MM.1S (cell line): ENCODE measurements at places on chromosomes 4 and X.

DNA sequence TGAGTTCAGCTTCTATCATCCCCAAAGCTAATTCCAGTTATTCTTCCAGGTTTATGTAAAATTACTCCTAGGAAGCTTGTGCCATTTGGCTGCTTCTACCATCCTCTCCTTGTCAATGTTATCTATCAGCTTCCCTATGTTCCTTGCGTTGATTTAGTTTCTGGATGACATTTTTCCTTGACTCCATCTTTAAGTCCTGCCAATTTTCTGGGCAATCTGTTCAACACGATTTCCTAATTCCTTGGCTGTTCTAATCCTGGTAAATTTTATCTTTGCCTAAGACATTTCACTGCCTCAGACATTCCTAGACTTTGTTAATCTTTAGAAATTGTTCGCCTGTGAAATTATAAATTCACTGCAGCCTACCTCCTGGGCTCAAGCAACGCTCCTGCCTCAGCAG is 125.1 kb downstream of the PDS5A start:
- H3K4me1 ChIP-seq = no peaks in the 10 kb centered on the region
- no peaks in the 10 kb centered on the region for H3K27me3 ChIP-seq
- H3K36me3 ChIP-seq = peaks cover 7% of the 10 kb centered on the region; the same call in 1 of the 2 replicates
- DNase-seq = no peak
- H3K4me3 ChIP-seq = no peak overlapping the region
- H3K27ac ChIP-seq = no peak overlapping the region

GRCh38 chrX:133448512-133449076 is 33.3 kb upstream of the GPC4 start:
- no peak for DNase-seq
- no peaks in the 10 kb centered on the region for H3K4me1 ChIP-seq
- no peak overlapping the region for H3K4me3 ChIP-seq
- no peaks in the 10 kb centered on the region for H3K36me3 ChIP-seq

- H3K27me3 ChIP-seq = no peaks in the 10 kb centered on the region
- H3K27ac ChIP-seq = no peak overlapping the region
- H3K36me3 ChIP-seq = no peaks in the 10 kb centered on the region
- H3K4me3 ChIP-seq = no peak overlapping the region
These were observed 37.1 kb upstream of the XPNPEP2 start for GRCh38 chrX:129701624-129702069.

DNA sequence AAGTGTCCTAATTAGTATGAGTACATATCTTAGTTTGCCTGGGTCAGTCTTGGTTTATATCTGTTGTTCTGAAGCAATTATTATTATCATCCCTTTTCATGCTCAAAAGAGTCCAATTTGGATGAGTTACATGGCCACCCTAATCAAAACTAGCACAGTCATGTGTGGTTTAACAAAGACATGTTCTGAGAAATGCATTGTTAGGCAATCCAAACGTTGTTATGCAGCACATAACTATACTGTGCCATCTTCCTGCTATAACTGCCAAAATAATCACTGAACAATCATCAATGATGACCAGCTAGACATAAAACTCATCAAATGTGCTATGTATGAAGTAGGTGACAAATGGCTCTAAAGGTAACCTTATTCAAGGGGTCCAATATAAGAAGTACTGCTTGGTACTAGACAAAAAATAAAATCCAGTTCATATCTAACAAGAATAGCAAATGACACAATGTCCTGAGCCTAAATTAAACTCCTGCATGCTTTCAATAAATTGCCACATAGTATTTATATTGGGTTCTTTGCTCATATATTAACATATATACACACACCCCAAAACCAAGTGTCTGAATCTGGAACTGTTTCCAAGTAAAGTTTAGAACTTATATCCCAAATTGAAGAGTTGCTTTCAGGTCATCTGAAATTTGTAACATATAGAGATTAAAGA is 41.9 kb downstream of the CNOT6L start:
- H3K4me3 ChIP-seq = no peak overlapping the region
- peaks cover 8% of the 10 kb centered on the region for H3K36me3 ChIP-seq
- H3K27me3 ChIP-seq = no peaks in the 10 kb centered on the region
- H3K4me1 ChIP-seq = no peaks in the 10 kb centered on the region

GRCh38 chr4:82708982-82709381 is 89.6 kb downstream of the SCD5 start:
- no peaks in the 10 kb centered on the region for H3K27me3 ChIP-seq
- H3K36me3 ChIP-seq = no peaks in the 10 kb centered on the region
- no peak overlapping the region for H3K27ac ChIP-seq
- H3K4me1 ChIP-seq = no peaks in the 10 kb centered on the region
- no peak overlapping the region for H3K4me3 ChIP-seq
- no peak for DNase-seq

- no peak overlapping the region for H3K27ac ChIP-seq
- peaks cover 13% of the 10 kb centered on the region for H3K4me1 ChIP-seq
- no peaks in the 10 kb centered on the region for H3K27me3 ChIP-seq
- no peaks in the 10 kb centered on the region for H3K36me3 ChIP-seq
- no peak for DNase-seq
These were observed 118.5 kb upstream of the SHISA3 start for GRCh38 chr4:42278709-42279324.

DNA sequence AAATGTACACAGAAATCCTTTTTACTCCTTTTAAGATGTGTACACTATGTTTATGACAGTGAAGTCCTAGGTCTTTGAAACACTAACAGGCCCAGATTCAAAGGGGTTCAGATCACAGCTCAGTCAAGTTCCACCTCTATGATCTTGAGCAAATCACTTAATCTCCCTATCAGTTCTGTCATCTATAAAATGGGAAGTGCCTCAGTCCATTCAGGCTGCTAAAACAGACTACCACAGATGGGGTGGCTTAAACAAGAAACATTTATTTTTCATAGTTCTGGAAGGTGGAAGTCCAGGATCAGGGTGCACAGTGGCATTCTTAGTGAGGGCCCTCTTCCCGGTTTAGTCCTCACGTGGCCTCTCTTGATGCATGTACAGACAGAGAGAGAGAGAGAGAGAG is 117.1 kb downstream of the CORIN start:
- H3K4me1 ChIP-seq = no peaks in the 10 kb centered on the region
- no peaks in the 10 kb centered on the region for H3K36me3 ChIP-seq
- no peak for DNase-seq
- no peak overlapping the region for H3K4me3 ChIP-seq

GRCh38 chrX:40729598-40730584 is 5.5 kb downstream of the MED14 start:
- no peaks in the 10 kb centered on the region for H3K27me3 ChIP-seq
- no peak for DNase-seq
- H3K4me1 ChIP-seq = peaks cover 5% of the 10 kb centered on the region; the same call in 1 of the 2 replicates
- no peak overlapping the region for H3K27ac ChIP-seq
- H3K4me3 ChIP-seq = no peak overlapping the region

GRCh38 chr4:52889778-52890520 is 27.8 kb downstream of the RASL11B start:
- no peak overlapping the region for H3K27ac ChIP-seq
- no peaks in the 10 kb centered on the region for H3K27me3 ChIP-seq
- H3K4me3 ChIP-seq = no peak overlapping the region
- DNase-seq = no peak

DNA sequence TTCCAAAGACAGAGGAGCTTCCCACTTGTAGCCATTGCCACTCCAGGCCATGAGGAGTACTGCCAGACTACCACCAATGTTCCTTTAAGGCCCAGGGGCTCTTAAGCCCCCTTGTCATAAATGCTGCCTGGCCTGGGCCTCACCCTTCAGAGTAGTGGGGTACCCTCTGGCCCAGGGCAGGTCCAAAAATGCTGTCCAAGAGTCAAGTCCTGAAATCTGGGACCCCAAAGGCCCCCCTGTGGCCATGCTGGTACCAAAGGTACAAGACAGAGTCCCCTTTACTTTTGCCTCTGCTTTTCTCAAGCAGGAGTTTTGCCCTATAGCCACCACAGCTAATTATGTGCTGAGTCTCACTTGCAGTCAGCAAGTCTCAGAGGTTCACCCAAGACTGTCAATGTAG is 16.4 kb downstream of the RAB33B start:
- no peak overlapping the region for H3K4me3 ChIP-seq
- no peak for DNase-seq
- H3K4me1 ChIP-seq = no peaks in the 10 kb centered on the region
- H3K27me3 ChIP-seq = no peaks in the 10 kb centered on the region
- no peaks in the 10 kb centered on the region for H3K36me3 ChIP-seq
- no peak overlapping the region for H3K27ac ChIP-seq

- H3K4me3 ChIP-seq = no peak overlapping the region
- no peak for DNase-seq
- no peak overlapping the region for H3K27ac ChIP-seq
- H3K4me1 ChIP-seq = no peaks in the 10 kb centered on the region
- H3K27me3 ChIP-seq = peaks cover 93% of the 10 kb centered on the region
These were observed 76.6 kb downstream of the HTRA3 start for GRCh38 chr4:8345946-8346814.

- no peaks in the 10 kb centered on the region for H3K27me3 ChIP-seq
- DNase-seq = peak; percentile 31
- H3K4me3 ChIP-seq = no peak overlapping the region
- H3K4me1 ChIP-seq = no peaks in the 10 kb centered on the region
- no peaks in the 10 kb centered on the region for H3K36me3 ChIP-seq
These were observed 58.6 kb upstream of the P2RY10 start for GRCh38 chrX:78886550-78886949.

GRCh38 chr4:156545003-156545785 is 426.4 kb downstream of the PDGFC start:
- no peak overlapping the region for H3K27ac ChIP-seq
- H3K4me1 ChIP-seq = no peaks in the 10 kb centered on the region
- H3K27me3 ChIP-seq = no peaks in the 10 kb centered on the region
- no peak overlapping the region for H3K4me3 ChIP-seq

DNA sequence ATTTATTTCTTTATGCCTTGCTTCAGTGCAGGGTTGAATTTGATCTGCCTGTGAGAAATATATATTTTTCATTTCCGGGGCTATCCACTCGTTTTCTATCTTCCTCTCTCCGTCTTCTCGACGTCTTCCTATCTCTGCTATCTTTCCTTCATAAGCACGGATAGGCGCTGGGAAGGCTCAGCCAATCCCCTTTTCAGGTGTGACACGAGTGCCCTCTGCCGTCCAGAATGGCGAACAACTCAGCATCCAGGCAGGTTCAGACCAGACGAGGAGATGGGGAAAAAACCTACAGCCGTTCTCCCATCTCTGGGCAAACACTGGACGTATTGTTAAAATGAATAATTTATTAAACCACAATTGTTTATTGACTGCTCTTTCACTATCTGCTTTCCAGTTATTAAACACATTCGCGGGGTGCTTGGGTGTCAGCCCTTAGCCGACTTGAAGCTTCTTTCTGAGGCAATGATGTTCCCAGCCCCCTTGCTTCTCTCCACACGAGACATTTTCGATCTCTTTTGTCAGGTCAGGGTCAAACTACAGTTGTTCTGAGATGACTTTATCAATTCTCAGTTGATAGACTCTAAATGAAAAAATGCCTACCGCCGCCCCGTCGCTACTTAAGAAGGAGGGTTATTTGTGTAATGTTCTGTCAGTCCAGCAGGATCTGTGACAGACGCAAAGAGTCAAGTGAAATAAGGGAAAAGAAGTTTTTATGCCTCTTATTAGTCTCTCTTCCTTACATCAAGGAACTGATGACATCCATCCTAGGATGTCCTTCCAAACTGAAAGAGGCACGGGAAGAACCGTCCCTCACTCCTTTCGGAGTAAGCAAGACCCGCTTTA is 96.3 kb upstream of the NOCT start:
- peak; percentile 46 for DNase-seq
- H3K27me3 ChIP-seq = no peaks in the 10 kb centered on the region
- H3K36me3 ChIP-seq = no peaks in the 10 kb centered on the region
- H3K4me3 ChIP-seq = no peak overlapping the region

DNA sequence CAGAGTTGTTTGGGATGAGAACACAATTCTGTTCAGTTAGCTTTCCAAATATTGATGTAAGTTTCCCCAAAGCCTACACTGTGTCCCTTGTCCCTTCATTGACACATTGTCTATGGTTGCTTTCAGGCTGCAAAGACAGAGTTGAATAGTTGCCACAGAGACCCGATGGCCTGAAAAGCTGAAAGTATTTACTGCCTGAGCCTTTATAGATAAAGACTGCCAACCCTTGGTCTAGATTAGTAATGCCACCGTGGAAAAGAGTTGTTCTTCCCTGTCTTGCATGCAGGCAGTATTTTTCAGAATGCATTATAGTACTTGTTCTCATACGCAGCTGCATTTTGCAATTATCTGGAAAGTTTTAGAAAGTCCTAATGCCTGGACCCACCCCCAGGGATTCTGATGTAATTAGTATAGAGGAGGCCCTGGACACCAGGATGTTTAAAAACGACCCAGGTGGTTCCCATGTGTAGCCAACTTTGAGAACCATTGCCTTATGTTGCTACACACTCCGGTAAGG is 180.8 kb downstream of the FRMPD4 start:
- H3K36me3 ChIP-seq = no peaks in the 10 kb centered on the region
- H3K4me3 ChIP-seq = no peak overlapping the region
- no peaks in the 10 kb centered on the region for H3K4me1 ChIP-seq
- H3K27me3 ChIP-seq = no peaks in the 10 kb centered on the region

GRCh38 chr4:144739511-144740033 is 93.6 kb downstream of the HHIP start:
- H3K27me3 ChIP-seq = no peaks in the 10 kb centered on the region
- H3K4me1 ChIP-seq = no peaks in the 10 kb centered on the region
- H3K27ac ChIP-seq = no peak overlapping the region

DNA sequence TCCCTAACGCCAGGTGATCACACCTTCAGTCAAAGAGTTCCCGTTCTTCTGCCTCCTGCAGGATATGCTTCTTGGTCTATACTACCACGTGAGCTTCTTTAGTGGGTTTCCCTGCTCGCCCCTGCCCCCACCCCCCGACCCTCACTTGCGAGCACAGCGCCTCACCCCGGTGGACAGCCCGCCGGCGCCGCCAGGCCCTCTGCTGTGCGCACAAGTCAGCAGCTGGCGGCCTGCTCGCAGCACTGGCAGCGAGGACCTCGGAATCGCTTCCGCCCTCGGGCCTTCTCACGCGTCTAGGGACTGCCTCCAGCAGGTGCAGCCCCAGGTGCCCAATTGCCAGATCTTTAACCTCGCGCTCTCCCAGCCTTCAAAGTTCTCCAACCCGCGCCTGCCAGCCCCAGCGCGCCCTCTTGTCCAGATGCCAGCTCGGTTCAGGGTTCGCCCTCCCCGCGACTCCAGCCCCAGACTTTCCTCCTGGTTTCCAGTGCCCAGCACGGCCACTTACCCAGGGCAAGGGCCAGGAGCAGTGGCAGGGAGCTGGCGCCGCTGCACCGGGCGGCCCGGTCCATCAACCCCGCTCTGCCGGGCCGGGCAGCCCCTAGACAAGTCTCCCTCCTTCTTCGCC is 454 bp downstream of the BTC start:
- H3K4me3 ChIP-seq = peak overlapping the region; percentile 78
- peak overlapping the region; percentile 68 for H3K27ac ChIP-seq
- no peaks in the 10 kb centered on the region for H3K27me3 ChIP-seq
- no peaks in the 10 kb centered on the region for H3K36me3 ChIP-seq

- H3K4me3 ChIP-seq = no peak overlapping the region
- H3K27me3 ChIP-seq = no peaks in the 10 kb centered on the region
- no peaks in the 10 kb centered on the region for H3K36me3 ChIP-seq
- no peaks in the 10 kb centered on the region for H3K4me1 ChIP-seq
- DNase-seq = no peak
These were observed 3.0 kb upstream of the PHOX2B start for GRCh38 chr4:41751449-41752061.

- no peaks in the 10 kb centered on the region for H3K4me1 ChIP-seq
- H3K4me3 ChIP-seq = no peak overlapping the region
- DNase-seq = no peak
- no peaks in the 10 kb centered on the region for H3K27me3 ChIP-seq
- no peaks in the 10 kb centered on the region for H3K36me3 ChIP-seq
These were observed 158.5 kb upstream of the ARSJ start for GRCh38 chr4:114137984-114138383.

- no peaks in the 10 kb centered on the region for H3K36me3 ChIP-seq
- no peak overlapping the region for H3K4me3 ChIP-seq
- DNase-seq = no peak
- H3K27ac ChIP-seq = no peak overlapping the region
These were observed 71.4 kb upstream of the HHIP start for GRCh38 chr4:144574509-144574908.
